H1 (cell line): ENCODE measurements at places on chromosomes 13 and 19.

GRCh38 chr13:113758651-113759524, at the start of gene TMEM255B:
Gene TMEM255B (plus strand): TSS chr13:113759226. CDS start chr13:113759270, 44 bp downstream.
- DNase-seq: no peak

DNA sequence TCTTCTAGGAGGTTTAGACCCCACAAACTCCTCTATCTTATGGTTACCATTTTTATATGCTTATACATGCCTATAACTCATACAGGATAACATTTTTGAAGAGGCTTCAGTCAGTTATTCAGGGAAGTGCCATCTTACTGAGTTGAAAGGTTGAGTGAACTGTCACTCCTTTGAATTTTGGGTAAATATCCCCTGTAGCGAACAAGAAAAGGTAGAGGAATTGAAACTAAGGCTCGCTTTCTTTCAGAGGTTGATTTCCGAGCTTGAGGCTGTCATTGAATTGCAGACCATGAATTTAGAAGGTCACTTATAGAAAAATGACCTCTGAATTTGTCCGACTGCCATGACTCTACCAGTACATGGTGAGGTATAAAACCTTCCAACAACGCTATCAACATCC, 35.1 kb downstream of the MICU2 start:
- DNase-seq: no peak

DNA sequence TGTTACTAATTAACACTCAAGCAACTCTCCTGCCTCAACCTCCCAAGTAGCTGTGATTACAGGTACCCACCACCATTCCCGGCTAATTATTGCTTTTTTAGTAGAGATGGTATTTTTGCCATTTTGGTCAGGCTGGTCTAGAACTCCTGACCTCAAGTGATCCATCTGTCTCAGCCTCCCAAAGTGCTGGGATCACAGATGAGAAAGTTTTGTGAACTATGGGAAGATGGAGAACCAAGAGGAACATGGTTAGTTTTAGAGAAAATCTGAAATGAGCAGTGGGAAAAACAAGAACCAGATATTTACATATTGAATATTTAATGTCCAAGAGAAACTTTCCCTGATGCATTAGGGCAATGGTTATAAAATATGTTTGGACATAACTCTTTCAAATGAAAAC, 863.6 kb upstream of the MIR17HG start:
- DNase-seq: no peak

- no peak for DNase-seq
These were observed 69.7 kb downstream of the SLC7A1 start for GRCh38 chr13:29525757-29526156.

GRCh38 chr13:27172495-27172842, 858 bp upstream of the USP12 start:
- DNase-seq: no peak

DNA sequence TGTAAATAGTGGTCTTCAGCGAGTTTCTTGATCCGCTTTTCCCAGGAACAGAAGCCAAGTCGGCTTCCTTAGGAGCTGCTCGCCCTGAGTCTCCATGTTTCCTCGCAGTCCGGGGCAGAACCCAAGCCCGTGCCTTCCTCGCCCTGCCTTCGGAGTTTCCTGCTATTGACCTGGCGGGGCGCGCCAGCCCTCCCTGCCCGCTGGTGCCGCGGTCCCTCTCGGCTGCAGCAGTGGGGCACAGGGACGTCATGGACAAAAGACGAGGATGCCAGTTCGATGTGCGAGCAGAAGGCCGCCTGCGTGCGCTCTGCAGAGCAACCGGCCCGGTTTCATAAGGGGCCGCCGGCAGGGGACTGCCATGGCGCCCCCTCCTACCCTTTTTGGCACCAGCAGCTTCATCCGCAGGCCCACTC, 156.6 kb downstream of the TM9SF2 start:
- DNase-seq: no peak

DNA sequence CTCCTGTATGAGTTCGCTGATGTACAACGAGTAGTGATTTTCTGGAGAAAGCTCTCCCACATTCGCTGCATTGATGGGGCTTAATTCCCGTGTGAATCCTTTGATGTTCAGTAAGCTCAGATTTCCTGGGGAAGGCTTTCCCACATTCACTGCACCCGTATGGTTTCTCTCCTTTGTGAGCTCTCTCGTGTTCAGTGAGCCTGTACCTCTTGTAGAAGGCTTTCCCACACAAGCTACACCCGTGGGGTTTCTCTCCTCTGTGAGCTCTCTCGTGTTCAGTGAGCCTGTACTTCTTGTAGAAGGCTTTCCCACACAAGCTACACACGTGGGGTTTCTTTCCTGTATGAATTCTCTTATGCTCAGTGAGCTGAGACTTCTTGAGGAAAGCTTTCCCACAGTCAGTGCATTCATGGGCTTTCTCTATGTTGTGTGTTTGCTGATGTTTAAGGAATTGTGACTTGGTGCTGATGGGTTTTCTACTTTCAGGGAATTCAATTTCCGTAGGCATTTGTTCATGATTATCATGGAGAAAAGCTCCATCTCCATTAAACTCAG, 3.5 kb upstream of the ZNF577 start:
- DNase-seq: no peak

GRCh38 chr13:40911341-40911740, 107.8 kb downstream of the ELF1 start:
- no peak for DNase-seq

DNA sequence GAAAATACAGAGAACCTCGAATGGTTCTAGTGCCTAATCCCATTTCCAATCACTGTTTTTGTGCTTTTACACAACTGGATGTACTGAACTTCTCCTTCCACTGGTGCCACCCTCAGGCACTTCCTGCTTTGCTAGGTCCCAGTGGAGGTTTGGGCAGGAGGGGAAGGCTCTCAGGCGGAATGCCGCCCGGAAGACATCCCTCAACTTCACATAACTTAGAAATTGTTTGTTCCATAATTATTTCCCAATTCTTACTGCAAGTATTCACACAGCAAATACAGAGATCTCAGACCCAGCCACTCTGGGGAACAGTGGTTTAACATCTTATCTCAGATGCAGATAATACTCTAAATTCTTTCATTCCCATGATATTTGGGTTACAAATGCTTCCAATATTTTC, 195.7 kb upstream of the IPO5 start:
- no peak for DNase-seq

DNA sequence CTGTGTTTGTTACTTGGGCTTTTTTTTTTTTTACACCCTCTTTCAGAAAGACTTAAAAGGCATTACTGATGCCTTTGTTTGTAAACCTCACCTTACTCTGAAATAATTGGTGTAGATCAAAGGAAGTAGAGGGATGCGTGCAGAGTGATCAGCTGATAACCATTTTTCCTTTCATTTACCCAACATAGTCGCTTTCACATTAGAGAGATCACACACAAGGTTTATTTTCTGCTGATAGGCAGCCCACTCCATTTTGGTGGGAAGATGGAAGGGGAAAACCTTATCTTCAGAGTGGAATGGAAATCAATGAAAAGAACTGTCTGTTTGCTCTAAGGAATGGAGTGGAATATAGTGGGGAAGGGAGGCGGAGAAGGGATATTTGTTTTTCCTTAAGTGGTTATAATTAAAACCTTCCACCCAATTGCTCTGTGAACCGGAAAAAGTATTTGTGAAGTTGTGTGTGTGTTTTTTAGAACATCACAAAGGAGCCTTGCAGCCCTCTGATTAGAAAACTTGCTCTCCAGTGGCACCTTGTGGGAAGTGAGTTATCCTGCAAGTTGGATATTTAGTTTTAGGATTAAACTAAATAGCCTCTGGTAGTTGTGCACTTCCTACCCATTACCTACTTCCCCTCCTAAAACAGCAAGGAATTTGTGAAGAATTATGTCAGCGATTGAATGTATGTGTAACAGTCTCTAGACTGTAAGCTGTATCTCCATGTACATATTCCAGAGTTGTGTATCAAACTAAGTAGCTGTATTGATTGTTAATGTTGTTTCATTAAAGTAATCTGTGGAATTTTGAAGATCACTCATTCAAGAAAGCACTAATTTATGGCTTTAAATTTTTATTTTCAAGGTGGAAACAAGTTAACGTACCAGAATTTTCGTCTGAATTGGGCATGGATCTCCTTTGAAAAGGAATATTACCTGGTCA, 76.8 kb downstream of the FREM2 start:
- peak; percentile 19 for DNase-seq

- no peak for DNase-seq
These were observed 24.1 kb upstream of the CASP14 start for GRCh38 chr19:15025217-15025616.

- DNase-seq: no peak
These were observed 83.1 kb downstream of the ALOX5AP start for GRCh38 chr13:30818323-30818960.

DNA sequence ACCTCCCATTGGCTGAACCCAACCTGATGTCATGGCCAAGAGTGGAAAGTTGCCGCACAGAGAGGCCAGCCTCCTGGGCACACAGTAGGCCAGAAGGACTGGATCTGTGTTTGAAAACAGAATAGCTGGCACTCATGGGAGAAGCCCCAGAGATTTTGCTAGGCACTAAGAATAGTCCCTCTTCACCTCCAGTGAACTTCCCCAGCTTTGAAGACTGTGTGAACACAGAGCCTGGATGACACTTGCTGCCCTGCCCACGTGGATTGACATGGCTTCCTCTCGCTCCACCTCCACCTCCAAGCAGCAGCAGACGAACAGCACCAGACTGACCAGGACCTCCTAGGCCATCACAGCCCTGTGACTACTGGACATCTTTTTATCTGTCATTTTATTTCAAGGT, 37.9 kb upstream of the KL start:
- DNase-seq: no peak

GRCh38 chr13:29108068-29108786, 288.1 kb downstream of the MTUS2 start:
- DNase-seq: no peak

GRCh38 chr13:94660695-94661326, 51.5 kb downstream of the SOX21 start:
- DNase-seq: no peak

- DNase-seq: no peak
These were observed 175.2 kb downstream of the PAN3 start for GRCh38 chr13:28313579-28313978.
